Daoy (cell line): ENCODE measurements at places on chromosomes 5 and 9. TPM values are rescaled to one million over a fixed set of nuclear protein-coding genes. Genes with fewer than 3 reads are reported as not detected.

DNA sequence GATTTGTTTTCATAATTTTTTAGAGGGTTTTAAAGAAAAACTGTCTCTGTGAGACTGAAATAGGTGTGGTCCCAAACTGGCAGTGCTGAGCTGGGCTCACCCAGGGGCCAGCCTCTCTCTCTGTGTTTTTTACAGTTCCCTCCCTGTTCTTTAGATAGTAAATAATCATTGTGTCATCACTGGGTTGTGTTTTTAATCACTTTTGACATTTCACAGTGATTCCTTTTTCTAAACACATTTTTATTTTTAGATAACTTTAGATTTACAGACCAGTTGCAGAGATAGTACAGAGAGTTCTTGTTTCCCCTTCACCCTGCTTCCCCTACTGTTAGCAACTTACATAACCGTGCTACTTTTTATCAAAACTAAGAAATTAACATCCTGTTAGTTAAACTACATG lies 44.4 kb downstream of the MAP1B start:
- DNase-seq = no peak

- no peak for DNase-seq
These were observed 1.5 kb downstream of the PRRC2B start for GRCh38 chr9:131395157-131396098.

DNA sequence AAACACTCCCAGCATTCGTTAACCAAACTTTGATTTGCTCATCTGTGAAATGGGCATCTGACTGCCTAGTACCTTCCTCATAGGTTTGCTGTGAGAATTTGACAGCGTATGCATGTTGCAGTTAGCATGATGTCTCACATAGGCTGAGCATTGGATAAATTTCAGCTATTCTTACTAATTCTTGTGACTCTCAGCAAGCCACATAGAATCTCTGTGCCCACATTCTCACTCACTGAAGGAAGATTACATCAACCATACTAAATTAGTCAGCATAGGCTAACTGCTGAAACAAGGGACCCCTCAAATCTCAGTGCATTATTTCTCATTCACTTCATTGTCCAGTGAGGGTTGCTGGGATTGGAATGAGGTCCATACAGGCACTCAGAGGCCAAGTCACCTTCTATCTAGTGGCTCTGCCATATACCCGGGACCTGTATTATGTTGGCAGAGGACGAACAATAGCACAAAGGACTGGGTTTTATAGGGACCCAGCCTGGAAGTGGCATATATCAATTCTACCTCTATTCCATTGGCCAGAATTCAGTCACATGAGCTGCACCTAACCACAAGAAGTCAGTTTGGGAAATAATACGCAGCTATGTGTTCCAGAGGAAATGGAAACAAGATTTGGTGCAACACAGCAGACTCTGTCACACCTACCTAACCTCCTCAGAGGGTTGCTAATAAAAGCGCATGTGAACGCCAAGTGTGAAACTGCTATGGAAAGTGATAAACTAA lies 4.2 kb upstream of the PTGER4 start:
- no peak for DNase-seq

DNA sequence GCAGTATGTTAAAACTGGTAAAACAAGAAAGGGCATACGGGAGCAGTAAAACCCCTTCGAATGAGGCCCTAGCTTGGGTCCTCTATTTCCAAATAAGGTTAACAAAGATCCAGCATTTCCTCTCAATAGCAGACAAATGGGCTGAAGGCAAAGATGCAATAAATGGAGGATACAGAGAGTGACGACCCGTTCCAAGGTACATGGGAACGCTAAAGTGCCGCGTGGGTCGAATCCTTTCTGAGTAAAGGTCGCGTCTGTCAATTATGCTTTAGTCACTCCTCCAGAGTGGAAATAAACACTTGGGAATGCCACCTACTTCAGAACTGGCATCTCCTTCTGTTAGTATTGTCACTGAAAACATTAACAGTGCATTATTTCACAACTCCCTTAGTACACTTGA lies 24.7 kb downstream of the ARL15 start:
- DNase-seq = no peak

- DNase-seq = no peak
These were observed 283.9 kb downstream of the SPOCK1 start for GRCh38 chr5:137215261-137215660.

GRCh38 chr5:43302481-43302880 lies 10.7 kb downstream of the HMGCS1 start:
- no peak for DNase-seq

DNA sequence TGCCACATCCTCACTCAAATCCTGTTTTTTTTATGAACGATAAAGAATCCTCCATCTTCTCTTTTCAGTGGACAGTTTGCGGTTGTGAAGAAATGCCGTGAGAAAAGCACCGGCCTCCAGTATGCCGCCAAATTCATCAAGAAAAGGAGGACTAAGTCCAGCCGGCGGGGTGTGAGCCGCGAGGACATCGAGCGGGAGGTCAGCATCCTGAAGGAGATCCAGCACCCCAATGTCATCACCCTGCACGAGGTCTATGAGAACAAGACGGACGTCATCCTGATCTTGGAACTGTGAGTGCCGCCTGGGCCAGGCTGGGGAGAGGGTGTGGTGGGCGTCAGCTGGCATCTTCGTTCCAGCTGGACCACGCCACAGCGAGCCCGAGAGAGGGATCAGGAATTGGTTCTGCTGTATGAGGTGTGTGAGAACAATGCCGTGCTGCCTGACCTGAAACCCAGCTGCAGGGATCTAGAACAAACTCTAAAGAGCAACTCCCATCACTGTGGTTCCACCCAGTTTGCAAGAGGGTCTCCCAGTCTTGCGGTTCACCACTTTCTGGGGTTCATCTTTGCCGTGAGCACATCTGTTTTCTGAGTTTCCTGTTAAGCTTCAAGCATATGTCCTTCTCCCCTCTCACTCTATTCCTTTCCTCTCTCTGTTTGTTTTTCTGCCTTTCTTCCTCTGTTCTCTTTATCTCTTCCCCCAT lies 107.4 kb downstream of the DAPK1 start:
- no peak for DNase-seq

DNA sequence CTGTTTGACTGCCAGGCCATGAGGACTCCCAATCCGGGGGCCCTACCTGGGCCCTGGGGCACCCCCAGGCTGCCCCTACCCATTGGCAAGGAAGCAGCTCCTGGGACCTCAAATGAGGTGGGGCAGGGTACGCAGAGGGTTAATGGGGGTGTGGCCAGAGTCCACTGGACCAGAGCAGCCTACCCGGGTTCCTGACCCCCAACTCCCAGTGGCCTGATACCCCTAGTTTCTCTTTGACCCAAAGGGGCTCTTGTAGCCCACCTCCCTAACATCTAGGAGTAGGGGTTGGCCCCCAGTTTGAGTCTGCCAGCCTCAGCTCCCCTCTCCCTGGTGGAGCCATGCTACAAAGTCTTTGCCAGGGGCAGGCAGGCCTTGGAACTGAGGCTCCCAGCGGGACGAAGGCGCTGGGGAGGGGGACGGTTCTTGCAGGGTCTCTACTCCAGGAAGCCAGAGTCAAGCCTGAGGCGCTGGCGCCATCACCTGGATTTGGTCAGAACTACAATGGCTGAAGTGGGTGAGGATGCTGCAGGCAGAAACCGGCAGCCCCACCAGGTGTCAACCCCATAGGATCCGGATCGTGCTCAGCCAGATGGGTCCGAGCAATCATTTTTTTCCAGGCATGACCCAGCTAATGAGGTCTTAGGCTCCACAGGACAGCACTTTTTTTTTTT lies 8.4 kb upstream of the CERCAM start:
- peak; percentile 68 for DNase-seq

- DNase-seq = no peak
These were observed 198.2 kb downstream of the KIF4B start for GRCh38 chr5:155211764-155212163.

- DNase-seq = no peak
These were observed 93.2 kb upstream of the OSMR start for GRCh38 chr5:38752622-38753021.

- DNase-seq = no peak
These were observed 74.7 kb downstream of the NTRK2 start for GRCh38 chr9:84744195-84744594.

GRCh38 chr9:17453751-17454150 lies 125.1 kb upstream of the SH3GL2 start:
- DNase-seq = no peak

- no peak for DNase-seq
These were observed 12.7 kb downstream of the ABLIM3 start for GRCh38 chr5:149153751-149154610.

- peak; percentile 92 for DNase-seq
These were observed 389.1 kb downstream of the ENC1 start for GRCh38 chr5:74251141-74252035.

DNA sequence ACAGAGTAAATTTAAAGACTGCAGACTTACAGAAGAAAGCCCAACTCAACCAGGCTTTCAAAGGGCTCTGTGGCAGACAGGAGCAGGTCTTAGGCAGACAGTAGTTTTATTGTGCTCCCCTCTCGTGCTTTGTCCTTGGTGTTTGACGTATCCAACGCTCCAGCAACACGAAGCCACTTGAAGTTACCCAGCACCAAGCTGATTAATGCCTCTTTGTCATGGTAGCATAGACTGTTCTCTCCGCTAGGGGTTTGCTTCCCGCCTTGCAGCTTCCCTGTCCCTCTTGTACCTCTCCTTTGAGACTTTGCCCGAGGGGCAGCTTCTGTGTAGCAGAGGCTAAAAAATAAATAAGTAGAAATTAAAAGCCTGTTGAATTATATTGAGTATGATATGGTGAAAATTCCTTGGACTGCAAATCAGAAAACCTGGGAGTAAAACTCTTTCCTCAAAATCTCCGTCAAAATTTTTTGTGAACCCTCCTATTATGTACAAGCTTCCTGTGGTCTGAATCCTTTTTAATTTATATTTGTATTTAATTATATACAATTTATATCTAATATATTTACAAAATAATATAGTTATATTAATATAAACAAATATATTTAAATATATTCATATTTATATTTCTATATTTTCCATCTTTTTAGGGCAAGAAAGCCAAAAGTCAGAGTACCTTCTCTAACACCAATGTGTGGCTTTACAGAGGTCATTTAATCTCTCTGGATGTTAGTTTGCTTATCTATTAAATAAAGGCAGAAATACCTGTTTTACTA lies 405.4 kb downstream of the DMAC1 start:
- no peak for DNase-seq

DNA sequence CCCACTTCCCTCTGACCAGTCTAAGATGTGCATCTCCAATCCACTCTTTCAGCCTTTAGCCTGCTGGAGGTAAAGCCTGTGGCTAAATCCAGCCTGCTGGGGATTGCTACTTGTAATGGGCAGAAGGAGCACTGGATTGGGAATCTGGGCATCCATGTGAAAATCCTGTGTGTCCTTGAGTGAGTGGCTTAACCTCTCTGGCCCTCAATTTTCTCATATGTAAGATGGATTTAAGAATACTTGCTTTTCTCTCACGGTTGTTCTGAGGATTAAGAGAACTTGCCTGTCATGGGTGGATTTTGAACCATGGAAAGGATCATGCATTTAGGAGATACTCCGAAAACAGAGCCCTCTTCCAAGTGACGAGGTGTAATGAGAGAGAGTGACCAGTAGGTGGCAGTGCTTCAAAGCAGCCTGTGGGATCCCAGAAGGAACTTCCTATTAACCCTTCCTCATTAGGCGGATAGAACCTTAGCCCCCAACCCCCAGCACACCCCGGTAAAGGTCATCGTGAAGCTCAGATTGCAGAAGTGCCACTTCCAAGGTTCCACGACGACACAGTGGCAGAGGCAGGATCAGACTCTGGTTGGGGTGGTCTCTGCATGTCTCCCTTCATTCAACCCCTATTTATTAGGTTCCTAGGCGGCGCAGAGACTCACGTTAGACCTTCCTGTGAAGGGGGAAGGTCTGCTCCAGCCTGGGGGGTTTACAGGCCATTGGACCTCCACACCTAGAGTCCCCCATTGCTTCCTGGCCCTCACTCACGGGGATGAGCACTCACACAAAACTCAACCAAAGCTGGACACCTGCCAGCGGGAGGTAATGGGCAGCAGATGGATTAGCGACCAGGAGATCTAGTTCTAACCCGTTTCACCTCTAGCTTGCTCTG lies 68.7 kb upstream of the ZNF618 start:
- peak; percentile 59 for DNase-seq

- DNase-seq = no peak
These were observed 28.8 kb downstream of the IL12B start for GRCh38 chr5:159301466-159301865.

DNA sequence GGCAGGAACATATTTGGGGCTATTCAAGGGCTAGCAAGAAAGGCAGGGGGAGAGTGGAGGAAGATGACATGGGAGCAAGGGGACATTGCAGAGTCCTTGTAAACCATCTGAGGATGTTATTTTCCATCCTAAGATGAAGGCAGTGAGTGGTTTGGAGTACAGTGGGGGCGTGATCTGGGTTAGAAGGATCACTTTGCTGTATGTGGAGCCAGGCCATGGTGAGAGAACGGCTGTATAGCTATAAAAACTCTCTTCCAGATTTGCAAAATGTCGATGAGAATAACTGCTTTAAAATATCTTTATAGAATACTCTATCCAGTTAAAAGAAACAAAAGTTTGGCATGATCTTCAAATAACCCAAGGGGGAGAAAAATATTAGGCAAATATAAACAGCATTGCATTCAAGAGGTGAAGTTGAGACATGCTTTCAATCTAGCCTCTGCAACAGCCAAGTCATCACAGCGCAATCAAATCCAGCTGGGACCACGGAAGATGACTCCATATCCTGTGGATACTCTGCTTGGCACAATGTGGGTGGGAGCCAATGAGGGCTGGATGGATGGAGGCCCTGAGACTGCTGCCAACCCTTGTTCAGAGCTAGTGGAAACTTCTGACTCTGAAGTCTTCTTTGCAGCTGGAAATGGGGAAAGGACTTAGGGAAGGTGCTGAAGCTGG lies 111.5 kb upstream of the BASP1 start:
- peak; percentile 76 for DNase-seq

- peak; percentile 45 for DNase-seq
These were observed 107.3 kb upstream of the SPIN1 start for GRCh38 chr9:88280816-88281382.

DNA sequence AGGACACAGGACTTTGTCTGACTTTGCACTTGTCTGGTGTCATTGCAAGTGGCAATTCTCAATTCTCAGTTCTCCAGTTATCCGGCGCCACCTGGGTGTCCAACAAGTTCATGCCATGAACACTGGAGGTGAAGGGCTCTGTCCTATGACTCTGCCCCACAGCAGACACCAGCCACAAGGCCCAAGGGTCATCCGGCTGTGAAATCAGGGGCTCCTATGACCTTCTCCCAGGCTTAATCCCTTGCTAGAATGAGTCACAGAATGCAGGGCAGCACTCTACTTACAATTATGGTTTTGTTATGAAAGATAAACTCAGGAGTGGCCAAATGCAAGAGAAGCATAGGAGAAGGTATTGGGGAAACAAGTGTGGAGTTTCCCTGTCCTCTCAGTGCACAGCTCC lies 392.0 kb downstream of the GADD45G start:
- DNase-seq = no peak

GRCh38 chr5:14576206-14576605 lies 5.4 kb upstream of the OTULINL start:
- no peak for DNase-seq

The PKD2L2 gene
- total RNA-seq = not detected in 2 replicates

The SIT1 gene
- not detected in 2 replicates for total RNA-seq

The IFNK gene
- not detected in 2 replicates for total RNA-seq

The C1QTNF3 gene
- total RNA-seq = 0.11 and 0.89 TPM in 2 replicates

The DMRTA1 gene
- total RNA-seq = not detected in 2 replicates

The FGF18 gene
- total RNA-seq = 0.29 TPM in 1 of 2 replicates, not detected in the other

The AHRR gene
- 15.3 and 26.0 TPM in 2 replicates for total RNA-seq

The C9orf43 gene
- total RNA-seq = 0.54 and 1.4 TPM in 2 replicates

The FABP6 gene
- 5.7 and 10.7 TPM in 2 replicates for total RNA-seq

The DROSHA gene
- total RNA-seq = 58.8 and 59.5 TPM in 2 replicates

The PRKACG gene
- total RNA-seq = not detected in 2 replicates

The CBY3 gene
- total RNA-seq = not detected in 2 replicates

The PRRX2 gene
- 1.5 and 1.7 TPM in 2 replicates for total RNA-seq

The FCN1 gene
- not detected in 2 replicates for total RNA-seq

The KCNV2 gene
- not detected in 2 replicates for total RNA-seq

The FBXL7 gene
- 0.92 and 3.0 TPM in 2 replicates for total RNA-seq

The ANKRD20A1 gene
- 0.15 and 1.3 TPM in 2 replicates for total RNA-seq
